Activated CD4-positive, alpha-beta T cell treated with anti-CD3 and anti-CD28 coated beads for 48 hours (primary cell): ENCODE measurements at places on chromosomes 4 and X.

GRCh38 chr4:141739636-141740035 lies 103.3 kb downstream of the IL15 start:
- no peak for DNase-seq

DNA sequence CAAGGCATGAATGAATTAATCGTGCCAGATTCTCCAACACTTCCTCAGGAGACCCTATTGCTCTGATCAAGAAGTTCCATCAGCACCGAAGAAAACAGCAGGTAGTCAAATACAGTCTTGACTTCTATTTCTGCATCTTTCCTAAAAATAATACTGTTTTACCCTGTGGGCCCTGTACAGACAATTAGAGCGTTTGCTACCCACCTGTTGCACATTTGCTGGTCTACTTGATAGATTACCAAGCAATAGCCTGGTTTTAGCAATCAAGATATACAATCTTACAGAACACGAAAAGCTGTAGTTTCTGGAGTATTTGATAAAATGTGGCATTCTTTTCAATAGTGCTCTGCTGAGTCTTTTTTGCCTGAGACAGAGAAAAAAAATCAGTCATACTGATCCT lies 12.3 kb downstream of the GPR174 start:
- DNase-seq = no peak

- DNase-seq = no peak
Measured at GRCh38 chr4:54678826-54679225, 21.1 kb downstream of the KIT start.

GRCh38 chrX:44061968-44062614 lies 88.9 kb upstream of the NDP start:
- no peak for DNase-seq

DNA sequence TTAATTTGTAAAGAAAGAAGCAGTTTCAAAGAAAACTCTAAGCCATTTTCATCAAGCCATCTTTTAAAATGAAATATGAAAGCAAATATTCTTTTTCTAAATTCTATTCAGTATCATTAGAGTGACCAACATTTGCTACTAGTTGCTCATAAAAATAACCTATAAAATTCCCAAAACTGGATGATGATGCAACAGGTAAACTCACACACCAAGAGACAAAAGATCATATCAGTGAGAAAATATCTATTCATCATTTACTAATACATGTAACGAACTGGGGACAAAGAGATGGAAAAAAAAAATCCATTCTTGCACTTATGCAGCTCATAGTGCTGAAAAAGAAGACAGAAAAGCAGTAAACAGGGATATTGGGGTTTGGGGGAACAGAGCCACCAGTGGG lies 48.1 kb downstream of the PDGFC start:
- no peak for DNase-seq

DNA sequence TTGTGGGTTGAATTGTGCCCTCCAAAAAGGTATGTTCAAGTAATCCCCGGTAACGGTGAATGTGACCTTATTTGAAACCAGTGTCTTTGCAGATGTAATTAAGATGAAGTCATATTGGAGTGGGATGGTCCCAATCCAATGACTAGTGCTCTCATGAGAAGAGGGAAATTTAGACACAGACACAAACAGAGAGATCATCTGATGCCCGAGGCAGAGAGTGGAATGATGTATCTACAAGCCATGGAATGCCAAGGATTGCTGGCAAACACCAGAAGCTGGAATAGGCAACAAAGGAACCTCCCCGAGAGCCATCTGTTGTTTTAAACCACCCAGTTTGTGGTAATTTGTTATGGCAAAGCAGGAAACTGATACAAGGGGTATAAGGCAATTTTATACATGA lies 35.1 kb downstream of the RPS6KA3 start:
- no peak for DNase-seq

GRCh38 chr4:30720661-30721184 lies 554 bp downstream of the PCDH7 start:
- peak; percentile 10 for DNase-seq

GRCh38 chr4:1478766-1479355 lies 72.6 kb upstream of the NKX1-1 start:
- no peak for DNase-seq

- no peak for DNase-seq
Measured at GRCh38 chrX:12494400-12495138, 296.6 kb upstream of the PRPS2 start.

DNA sequence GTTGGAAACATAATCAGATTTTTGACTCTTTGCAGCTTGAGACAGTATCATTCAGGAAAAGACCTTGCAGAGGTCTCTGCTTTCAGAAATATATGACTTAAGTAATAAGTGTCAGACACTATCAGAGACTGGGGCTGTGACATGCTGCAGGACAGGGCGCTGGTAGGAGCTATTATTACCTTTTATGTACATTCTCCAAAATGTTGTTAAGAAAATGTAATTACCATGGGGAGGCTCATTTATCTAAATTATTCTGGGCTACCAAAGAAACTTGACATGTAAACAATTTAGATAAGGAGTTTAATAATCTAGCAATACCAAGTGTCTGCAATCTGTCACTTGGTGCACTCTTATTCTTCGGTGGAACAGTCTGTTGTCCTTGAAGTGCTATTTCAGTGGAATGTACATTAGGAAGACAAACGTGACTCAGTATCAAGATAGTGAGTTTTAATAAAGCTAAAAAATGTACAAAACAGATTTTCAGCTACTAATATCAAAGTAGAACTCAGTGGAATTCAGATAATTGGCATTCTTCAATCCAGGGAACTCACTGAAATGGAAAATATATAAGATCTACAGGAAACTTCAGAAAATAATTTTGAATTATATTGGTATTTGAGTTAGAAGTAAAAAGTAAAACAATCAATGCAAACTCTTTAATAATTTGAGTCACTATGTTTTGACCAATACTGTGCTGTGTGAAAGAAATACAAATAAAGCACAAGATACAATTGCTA lies 214.5 kb downstream of the KCNIP4 start:
- DNase-seq = no peak

DNA sequence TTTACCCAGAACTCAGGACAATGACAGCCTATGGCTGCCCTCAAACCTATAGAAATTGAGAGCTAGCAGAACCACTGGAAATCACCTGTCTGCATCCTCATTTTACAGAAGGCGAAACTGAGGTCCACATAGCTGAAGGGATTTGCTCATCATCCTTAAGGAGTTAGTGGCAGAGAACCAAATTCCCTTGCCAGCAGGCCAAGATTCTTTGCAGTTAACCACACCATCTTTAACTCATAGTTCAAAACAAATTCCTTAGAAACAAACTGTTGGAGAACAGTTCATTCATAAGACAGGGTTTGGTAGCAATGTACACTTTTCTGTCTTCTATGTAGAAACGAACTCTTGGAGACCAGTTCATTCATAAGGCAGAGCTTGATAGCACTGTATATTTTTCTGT lies 37.9 kb upstream of the RAP2C start:
- no peak for DNase-seq

GRCh38 chr4:94352996-94353395 lies 10.4 kb upstream of the HPGDS start:
- DNase-seq = no peak

- no peak for DNase-seq
Measured at GRCh38 chrX:78322863-78323262, 4.5 kb downstream of the CYSLTR1 start.

DNA sequence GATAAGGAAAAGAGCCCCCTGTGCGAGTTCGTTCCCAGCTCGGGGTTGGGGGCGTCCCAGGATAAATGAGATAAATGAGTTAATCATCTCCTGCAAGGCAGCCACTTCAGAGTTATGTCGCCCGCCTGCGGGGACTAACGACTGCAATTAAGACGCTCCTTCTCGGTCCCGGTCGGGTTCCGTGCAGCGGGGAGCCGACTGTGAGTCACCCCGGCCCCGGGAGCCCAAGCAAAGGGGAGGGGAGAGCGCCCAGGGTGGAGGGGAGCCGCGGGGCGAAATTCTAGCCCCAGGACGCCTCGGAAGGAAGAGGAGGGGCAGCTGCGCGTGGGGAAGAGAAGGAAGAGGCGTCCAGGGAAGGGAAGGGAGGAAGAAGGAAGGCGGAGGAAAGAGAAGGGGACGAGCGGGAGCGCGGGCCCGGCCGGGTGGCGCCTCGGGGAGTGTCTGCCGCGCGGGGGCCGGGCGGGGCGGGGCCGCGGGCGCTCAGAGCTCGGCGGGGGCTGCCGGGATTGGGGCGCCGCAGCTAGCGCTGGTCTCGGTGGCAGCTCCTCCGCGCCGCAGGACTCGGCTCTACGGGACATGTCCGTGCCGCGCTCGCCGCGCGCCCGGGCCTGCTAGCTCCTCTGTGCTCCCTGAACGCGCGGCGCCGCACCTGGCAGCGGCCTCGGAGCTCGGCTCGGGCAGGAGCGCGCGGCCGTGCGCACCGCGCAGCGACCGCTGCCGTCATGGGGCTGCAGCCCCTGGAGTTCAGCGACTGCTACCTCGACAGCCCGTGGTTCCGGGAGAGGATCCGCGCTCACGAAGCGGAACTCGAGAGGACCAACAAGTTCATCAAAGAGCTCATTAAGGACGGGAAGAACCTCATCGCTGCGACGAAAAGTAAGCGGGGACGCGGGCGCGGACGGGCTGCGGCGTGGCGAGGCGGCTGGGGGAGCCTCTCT lies at the start of gene ARHGAP10:
ARHGAP10 (plus strand) TSS at position 509 of the 938 bp plus-strand sequence; CDS start at position 723, 214 bp downstream.
- DNase-seq = peak; percentile 76

- DNase-seq = no peak
Measured at GRCh38 chr4:52843958-52844357, 18.2 kb upstream of the RASL11B start.

GRCh38 chr4:52192721-52193135 lies 141.6 kb downstream of the SPATA18 start:
- DNase-seq = no peak

GRCh38 chrX:31819455-31819854 lies 747.6 kb upstream of the FTHL17 start:
- no peak for DNase-seq

DNA sequence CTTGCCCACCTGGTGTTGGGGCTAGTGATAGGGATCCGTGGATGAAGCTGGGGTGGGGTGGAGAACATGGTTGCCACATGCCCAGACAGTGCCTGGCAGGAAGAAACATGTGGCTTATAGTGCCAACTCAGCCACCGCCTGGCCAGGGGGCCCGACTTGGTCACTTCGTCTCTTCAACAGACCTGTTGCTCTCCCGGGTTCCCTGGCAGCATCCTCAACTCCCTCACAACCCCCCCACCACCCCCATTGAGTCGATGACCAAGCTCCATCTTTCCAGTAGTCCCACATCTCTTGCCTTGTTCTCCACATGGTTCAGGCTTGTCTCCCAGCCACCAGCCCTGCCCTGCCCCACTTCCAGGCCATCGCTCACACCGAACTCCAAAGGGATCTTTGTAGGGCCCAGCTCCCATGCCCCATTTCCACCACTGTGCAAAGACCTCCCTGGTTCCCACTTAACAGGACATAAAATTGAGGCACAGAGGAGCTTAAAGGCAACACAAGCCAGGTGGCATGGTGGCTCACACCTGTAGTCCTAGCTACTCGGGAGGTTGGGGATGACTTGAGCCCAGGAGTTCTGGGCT lies 7.8 kb downstream of the PNCK start:
- no peak for DNase-seq

DNA sequence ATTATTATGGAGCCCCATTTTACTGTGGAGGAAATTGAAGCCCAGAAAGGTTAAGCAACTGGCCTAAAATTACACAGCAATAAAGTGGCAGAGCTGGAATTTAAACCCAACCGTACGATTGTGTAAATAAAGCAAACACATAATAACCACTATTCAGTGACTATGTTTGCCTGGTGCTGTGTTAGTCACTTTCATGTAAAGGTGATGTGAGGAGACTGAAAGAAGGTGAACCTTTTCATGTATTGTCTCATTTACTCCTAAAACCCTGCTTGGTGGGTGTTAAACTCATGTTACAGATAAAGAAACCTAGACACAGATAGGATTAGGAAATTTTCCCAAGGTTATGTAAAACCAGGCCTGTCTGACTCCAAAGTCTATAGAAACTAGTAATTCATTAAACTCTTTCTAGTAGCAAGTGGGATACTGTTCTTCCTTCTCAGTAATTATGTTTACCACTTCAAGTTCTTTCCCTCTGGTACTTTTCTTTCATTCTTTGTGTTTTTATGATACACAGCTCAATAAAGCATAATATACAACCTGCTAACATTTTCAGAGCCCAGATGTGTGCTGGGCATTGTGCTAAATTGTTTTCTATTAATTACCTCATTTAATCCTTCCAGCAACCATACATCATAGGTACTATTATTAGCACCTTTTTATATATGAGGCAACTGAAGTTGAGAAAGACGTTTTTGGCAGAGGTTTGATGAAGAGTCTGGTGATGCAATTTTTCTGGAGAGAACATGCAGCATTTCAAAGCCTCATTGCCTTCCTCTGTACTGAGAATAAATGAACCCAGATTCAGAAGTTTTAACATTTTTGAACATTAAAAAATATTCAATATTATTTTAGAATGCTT lies 202.7 kb downstream of the SPRY1 start:
- DNase-seq = no peak

- no peak for DNase-seq
Measured at GRCh38 chr4:74028504-74028903, 10.0 kb downstream of the CXCL3 start.

- DNase-seq = no peak
Measured at GRCh38 chr4:85869181-85869580, 394.2 kb downstream of the ARHGAP24 start.

DNA sequence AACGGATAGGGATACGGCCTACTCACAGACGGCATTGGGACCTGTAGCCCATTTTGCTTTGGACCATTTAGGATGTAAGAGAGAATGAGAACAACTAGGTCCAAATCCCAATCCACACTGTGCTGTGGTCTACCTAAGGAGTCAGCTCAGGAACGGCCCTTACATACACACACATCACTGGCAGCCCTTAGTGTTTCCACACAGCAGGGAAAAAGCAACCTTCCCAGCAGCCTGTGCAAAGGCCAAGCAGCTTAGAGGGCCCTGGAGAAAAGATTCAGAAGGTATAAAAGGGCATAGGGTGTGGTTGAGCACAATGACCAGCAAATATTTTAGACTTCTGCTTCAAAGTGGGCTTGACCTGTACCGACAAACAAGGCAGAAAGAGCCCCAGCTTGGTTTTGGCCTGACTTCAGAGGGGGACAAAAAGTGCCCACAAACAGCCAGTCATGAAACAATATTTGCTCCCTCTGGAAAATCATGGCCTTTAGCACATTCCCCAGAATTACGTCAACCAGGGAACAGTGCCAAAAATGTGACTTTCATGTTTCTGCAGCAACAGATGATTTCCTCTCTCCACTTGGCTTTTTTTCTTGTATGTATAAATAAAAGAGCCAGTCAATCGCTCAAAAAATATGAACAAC lies 359.5 kb upstream of the FGF16 start:
- DNase-seq = no peak

DNA sequence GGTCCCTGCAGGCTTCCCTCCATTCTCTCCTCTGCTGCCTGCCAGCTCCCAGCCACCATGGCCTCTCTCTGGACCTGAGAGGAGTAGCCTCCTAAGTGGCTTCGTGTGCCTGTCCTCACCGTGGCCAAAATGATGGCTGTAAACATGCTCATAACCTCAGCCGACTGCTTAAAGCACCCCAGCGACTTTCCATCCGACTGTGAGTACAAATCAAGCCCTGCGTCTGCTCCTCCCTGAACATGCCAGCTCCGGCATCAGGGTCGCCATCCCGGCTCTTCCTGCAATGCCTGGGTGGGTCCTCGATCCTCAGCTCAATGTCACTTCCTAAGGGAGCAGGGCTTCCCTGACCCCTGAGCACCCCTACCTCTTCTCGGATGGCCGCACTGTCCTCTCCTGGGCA lies 3.3 kb upstream of the SORCS2 start:
- DNase-seq = no peak
